Activated T-cell treated with anti-CD3 and anti-CD28 coated beads for 48 hours (primary cell): ENCODE measurements at places on chromosomes 16 and 17.

DNA sequence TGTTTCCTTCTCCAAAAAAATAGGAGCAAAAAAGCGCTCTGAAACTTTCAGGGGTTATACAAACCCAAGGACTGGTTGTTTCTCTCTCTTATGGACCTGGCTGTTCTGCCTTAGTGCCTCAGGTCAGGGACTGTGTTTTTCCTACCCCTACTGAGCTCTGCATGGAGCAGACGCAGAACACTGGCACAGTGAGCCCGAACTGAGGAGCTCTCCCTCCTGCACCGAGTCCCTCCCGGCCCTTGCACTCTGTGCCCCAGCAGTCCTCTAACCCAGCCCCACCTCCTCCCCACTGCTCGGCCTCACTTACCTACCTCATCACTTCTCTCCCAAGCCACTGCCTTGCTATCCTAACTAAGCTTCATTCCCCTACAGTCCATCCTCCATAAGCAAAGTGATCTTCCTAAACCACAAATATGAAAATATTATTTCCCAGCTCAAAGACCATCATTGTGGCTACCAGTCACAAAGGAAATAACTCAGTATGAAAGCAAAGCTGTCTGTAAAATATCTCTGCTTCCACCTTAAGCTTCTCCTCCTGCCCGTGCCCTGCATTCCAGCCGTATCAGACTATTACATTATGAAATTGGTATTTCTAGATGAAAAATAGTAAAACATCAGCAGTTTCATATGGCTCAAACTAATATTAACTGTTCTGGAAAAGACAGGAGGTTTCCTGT lies 13.6 kb downstream of the MEIOB start:
- DNase-seq = no peak

- DNase-seq = no peak
Measured at GRCh38 chr16:29926711-29927052, 656 bp upstream of the KCTD13 start.

DNA sequence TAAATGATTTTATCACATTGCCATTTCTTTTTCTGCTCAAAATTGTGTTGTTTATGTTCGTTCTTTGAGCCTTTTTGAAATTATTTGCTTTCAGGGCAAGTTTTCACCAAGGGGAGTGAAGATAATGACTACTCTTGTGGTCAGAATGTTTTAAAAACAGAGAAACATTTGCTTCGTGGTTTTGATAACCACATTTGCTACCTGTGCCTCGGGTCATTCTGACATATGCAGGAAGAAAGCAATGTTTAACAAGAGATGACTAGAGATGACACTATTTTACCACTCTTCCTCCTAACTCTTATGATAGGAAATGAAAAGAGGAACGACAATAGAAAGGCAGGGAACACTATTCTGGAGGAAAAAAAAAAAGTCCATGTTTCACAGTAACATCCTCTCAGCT lies 1496.5 kb upstream of the GOT2 start:
- no peak for DNase-seq

- no peak for DNase-seq
Measured at GRCh38 chr16:12971241-12971640, 69.8 kb downstream of the SHISA9 start.

DNA sequence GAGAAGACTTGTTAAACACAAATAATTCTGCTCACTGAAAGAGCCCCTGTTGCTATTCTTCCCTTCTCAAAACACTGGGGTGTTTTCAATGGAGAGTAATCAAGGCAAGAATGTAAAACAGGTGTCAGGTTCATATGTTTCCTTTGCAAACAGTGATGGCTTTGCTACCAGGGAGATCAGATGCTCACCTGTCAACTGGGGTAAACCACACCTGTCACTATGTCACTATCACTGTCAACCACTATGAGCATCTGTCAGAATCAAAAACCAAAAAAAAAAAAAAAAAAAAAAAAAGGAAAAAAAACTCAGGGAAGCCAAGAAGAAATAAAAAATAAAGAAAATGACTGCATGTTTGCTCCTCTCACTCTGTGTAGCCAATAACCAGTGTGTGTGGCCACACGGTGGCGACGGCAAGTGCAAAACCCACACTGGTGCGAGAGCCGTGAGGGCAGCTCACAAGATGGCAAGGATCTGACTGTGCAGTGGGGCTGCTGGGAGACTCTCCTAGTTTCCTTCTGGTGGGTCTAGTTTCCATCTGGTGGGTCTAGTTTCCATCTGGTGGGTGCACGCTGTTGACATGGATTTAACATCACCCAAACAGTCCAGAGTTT lies 22.7 kb downstream of the USP22 start:
- peak; percentile 24 for DNase-seq

DNA sequence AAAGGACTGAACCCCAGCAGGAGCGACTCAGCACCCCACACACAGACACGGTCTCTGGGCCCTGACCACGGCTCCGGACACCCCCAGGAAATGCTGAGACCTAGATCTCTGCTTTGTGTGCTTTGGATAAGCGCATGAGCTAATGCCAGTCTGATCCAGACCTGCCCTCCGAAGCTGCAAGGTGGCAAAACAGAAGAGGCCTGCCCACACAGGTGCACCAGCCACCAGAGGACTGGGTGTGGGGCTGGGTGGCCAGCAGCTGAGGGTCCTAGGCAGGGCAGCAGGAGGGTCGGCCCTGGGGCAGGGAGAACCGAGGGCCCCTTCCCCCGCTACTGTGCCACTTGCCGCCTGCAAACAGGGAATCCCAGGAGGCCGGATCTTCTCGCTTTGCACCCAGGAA lies 30.7 kb upstream of the EIF1 start:
- DNase-seq = no peak

DNA sequence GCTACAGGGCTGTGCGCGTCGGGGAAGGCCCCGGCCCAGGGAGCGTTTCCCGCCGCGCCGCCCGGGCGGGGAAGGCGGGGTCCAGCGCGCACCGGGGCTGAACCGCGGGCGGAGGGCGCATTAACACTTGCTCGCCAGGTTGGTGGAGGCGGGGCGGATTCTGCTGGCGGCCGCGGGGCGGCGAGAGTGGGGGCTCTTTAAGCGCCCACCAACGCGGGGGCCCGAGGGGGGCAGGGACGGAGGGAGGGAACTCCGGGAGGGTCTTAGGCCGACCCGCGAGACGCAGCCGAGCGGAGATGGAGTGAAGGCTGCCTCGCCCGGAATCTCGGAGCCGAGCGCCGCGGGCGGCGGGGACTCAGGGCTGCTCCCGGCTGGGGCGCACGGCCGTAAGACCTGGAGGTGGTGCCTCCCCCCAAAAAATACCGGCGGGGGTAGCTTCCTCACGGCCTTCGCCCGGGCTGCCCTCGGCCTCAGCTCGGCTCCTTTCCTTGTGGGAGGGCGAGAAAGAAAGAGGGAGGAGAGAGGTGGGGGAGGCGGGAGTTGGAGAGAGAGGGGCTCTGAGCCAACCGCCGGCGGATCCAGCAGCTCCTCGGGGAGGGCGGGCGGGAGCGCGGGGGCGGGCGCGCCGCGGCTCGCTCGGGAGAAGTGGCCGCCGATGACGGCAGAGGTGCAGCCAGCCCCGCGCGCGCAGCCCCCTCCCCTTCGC lies 415 bp upstream of the FOXF1 start:
- no peak for DNase-seq

DNA sequence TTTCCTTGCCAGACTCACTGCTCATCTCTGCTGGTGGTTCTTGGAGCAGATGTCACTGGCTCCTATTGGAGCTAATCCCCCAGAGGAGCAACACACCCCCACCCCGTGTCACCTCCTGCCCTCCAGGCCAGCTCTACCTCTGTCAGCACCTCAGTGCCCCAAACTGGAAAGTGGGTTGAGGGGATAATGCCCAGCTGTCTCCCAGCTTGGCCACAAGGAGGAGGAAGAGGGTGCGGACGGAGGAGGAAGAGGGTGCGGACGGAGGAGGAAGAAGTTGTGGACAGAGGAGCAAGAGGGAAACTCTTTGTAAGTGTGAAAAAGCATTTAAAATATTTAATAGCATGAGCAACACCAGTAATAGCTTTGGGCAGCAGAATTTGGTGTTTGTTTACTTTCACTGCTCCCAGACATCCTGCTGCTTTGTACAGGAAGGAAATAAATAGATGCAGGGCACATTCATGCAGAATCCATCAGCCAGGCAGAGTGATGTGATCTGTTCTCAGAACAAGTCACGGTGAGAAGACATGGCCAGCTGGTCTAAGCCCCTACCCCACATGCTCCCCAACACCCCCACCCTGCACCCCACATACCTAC lies 82.5 kb downstream of the C17orf67 start:
- DNase-seq = no peak

- no peak for DNase-seq
Measured at GRCh38 chr16:19691161-19691711, 26.8 kb downstream of the KNOP1 start.

- no peak for DNase-seq
Measured at GRCh38 chr16:66300501-66300900, 66.0 kb upstream of the CDH5 start.

GRCh38 chr17:81035521-81036196 lies 708 bp downstream of the BAIAP2 start:
- no peak for DNase-seq

DNA sequence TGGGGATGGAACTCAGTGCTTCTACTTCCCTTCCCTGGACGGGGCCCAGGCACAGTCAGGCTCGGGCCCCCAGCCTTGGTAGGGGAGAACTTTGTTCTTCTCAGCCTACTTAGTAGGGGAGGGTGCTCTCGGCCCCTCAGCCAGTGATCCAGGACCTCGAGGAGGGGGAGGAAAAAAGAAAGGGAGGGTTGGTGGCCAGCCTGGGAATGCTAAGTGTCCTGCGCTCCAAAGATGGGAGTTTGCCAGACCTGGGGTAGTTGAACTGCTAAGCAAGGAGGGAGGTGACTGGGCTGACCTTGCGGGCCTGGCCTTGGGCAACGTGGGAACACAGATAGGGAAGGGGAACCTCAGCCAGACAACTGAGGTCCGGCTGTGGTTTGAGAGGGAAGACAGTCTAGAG lies 12.2 kb downstream of the ADGRG1 start:
- DNase-seq = no peak

DNA sequence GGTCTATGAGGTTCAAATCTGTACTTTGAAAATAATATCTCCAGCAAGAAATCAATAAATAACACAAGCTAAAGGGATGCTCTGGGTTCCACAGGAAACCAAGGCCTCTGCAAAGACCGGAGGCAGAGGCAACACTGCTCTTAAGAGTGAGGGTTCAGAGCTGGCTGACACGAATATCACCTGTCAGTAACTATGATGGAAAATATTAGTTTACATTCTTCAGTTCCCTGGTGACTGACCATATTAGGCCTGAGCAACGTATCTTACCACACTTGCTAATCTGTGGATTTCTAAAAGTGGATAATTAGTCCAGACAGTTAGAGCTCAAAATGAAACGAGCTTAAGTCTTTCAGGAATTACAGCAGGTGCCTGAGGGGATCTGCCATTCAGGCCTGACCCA lies 459.3 kb downstream of the HS3ST3B1 start:
- no peak for DNase-seq

DNA sequence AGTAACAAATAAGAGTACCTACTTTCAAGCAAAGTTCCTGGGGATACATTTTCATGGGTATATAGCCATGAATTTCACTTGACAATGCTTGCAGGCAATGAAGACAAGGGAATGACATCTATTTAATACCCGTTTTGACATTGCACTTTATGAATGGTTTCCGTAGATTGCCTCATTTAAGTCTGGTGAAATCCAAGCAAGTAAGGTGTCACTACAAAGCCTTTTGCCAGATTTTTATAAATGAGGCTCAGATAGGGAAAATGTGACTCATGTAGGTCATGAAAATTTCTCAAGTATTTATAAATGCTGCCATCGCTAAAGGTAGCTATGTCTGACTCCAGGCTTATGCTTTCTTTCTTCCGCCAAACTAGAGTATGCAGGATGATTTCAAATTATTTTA lies 644.3 kb downstream of the CDH8 start:
- DNase-seq = no peak

DNA sequence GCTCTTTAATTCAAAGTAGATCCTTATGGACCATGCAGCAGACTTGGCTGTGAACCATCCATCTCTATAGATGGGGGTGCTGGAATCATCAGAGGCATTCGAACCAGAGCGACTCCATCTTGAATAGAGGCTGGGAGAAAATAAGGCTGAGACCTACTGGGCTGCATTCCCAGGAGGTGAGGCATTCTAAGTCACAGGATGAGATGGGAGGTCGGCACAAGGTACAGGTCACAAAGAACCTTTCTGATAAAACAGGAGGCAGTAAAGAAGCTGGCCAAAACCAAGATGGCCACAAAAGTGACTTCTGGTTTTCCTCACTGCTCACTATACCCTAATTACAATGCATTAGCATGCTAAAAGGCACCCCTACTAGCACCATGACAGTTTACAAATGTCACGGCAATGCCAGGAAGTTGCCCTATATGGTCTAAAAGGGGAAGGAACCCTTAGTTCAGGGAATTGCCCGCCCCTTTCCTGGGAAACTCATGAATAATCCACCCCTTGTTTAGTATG lies 89.2 kb upstream of the BRD7 start:
- DNase-seq = no peak

- peak; percentile 96 for DNase-seq
Measured at GRCh38 chr17:78140169-78141051, 5.8 kb upstream of the C17orf99 start.

- no peak for DNase-seq
Measured at GRCh38 chr17:47225436-47225858, 16.3 kb downstream of the MYL4 start.

DNA sequence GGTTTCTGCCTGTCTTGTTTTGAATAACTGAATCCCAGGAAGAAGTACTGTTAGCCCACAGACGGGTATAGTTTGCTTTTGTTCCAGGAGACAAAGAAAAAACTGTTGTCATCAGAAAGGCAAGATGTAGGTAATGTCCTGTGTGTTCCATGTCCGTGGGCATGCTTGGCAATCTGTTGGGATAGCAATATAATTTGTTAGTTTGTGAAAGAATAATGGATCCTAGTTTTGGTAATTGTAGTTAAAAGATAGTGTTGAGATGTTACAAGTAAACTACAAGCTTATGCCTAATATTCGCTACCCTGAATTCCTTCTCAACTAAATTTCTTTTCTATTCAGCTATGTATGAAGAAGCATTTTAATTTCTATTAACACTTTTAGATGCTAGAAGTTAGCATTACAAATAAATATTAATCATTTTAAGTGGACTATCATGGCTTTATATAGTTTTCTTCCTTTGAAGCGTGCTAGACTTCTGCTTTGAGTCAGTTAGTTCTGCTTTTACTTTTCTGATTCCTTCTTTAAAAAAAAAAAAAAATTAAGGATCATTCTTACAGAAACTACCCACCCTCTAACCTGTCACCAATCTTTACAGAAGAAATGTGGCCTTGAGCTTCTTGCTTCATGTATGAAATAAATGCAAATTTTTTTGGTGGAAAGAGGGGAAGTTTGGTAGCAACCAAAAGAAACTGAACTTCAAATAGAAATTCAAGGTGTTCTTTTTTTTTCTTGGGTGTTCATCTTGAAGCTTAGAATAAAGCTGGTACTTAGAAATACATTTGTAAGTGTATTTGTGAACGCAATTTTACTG lies 2.4 kb downstream of the EVI2A start:
- no peak for DNase-seq
